Stimulated activated CD8-positive, alpha-beta memory T cell treated with anti-CD3 and anti-CD28 coated beads, Interleukin-4, amount 100 ng/mL, for 4 hours (primary cell): ENCODE measurements at places on chromosomes 11 and 22.

GRCh38 chr22:48736593-48737460 lies 1090.8 kb downstream of the BRD1 start:
- DNase-seq = no peak

- no peak for DNase-seq
Observed at GRCh38 chr11:86891036-86891435, 64.2 kb downstream of the FZD4 start.

DNA sequence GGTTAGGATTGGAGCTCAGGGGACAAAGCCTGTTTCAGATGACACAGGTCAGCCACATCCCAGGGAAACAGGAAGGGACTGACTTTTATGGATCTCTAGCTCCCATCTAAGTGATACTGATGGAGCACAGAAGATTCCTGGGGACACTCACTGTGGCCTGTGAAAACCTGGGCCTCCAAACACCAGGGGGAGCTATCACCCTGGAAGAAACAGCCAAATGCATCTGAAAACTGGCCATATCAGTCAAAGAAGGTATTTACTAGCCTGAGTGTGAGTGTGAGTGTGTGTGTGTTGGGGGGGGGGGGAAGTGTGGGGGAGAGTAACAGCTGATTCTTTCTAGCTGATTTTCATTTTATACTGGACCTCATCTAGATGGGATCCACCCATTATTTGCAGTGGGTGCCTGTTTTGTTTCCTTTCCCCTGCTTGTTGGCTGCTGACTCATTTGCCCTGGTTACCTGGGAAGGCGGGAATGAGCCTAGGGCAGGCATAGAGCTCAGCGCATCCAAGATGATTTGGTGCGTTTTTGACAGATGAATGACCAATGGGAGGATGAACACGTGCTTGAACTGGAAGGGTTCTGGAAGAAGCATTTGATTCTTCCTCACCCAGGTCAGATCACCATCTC lies 284.0 kb downstream of the KIRREL3 start:
- DNase-seq = no peak

GRCh38 chr11:128502726-128503125 lies 84.6 kb downstream of the ETS1 start:
- no peak for DNase-seq

- DNase-seq = no peak
Observed at GRCh38 chr11:47308050-47308823, 38.3 kb downstream of the MADD start.

DNA sequence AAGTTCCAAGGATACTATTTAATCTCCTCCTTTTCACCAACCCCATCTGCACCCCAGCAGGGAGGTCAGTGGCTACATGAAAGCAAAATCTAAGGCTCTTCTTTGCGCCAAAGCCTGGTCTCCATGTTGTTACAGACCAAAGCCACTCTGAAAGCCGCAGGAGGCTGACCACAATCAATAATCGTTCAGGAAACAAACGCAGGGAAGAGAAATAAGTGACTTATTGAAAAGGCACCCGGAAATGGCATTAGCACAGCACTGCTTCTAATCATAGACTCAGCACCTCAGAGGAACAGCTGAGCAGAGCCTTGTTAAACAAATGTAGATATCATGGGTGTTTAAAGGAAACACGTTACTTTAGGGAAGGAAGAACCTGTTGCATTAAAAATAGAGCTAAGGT lies 183.9 kb downstream of the KIRREL3 start:
- DNase-seq = no peak

GRCh38 chr11:86785576-86785975 lies 14.8 kb upstream of the PRSS23 start:
- no peak for DNase-seq

DNA sequence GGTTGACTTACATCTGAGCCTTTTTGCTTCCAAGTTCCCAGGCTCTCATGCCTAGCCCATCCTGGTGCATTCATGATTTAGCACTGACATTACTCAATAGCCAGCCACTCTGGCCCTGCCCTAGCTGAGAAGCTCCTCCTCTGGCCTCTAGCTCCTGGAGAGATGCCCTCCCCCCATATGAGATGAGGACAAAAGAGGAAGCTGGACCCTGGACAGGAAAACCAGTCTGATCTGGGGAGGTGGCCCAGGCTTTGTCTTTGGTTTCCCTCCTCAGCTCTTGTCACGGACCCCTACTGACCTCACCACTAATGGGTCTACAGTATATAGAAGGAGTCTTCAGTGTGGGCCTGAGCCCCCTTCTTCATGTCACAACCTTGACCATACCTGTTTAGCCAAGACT lies 3.0 kb downstream of the RHOG start:
- no peak for DNase-seq

GRCh38 chr11:111642542-111642941 lies 40.3 kb downstream of the SIK2 start:
- DNase-seq = no peak

GRCh38 chr11:20599221-20600019 lies at the start of gene SLC6A5:
Gene SLC6A5 (plus strand): TSS chr11:20599608. CDS start chr11:20599673, 65 bp downstream.
- no peak for DNase-seq

DNA sequence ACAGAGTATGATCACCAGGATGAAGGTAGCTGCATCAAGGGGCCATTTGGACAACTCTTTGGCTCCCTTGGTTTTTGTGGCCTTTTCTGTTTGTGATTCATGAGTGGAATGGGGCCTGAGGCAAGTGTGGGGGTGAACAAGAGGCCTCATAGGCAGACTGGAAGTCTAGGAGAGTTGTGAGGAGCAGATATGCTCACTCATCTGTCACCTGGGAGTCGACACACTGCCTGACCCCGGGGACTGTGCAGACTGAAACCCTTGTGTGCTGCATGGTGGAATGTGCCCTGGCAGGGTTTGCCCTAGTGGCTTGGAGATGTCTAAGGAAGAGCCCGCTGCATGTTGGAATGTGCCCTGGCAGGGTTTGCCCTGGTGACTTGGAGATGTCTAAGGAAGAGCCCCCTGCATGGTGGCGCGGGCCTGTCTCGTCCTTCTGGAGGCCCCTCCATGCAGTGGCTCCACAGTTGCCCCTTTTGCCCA lies 60.0 kb downstream of the MED15 start:
- no peak for DNase-seq

- DNase-seq = no peak
Observed at GRCh38 chr11:96162816-96163499, 180.0 kb downstream of the MAML2 start.

- no peak for DNase-seq
Observed at GRCh38 chr22:46809153-46809885, 46.9 kb downstream of the TBC1D22A start.

DNA sequence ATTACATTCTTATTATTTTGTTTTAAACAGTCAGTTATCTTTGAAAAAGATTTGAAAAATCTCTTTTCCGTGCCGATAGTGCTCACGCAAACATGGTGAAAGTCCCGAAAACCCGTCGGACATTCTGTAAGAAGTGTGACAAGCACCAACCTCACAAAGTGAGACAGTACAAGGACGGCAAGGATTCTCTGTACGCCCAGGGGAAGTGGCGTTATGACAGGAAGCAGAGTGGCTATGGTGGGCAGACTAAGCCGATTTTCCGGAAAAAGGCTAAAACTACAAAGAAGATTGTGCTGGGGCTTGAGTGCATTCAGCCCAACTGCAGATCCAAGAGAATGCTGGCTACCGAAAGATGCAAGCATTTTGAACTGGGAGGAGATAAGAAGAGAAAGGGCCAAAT lies 28.7 kb upstream of the CTSD start:
- no peak for DNase-seq

DNA sequence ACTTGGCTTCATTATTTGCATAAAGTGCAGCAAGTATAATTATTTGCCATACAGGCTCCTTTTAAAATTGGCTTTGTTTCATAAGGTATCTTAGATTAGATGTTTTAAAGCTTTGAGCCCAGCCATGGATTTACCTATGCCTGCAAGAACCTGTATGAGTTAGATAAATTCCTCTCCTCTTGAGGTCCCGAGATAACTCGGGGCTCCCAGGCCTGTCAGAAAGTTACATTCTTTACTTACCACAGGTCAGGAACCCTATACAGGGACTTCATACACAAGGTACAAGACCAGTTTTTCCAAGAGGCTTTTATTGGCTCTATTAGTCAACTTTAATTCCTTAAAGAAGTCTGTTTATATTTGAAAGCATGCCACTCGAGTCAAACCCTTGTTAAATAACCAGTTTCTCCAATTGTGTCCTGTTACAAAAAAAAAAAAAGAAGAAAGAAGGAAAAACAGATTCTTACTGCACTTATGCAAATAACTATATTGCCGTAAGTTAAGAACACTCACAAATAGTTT lies 2.3 kb upstream of the C1QTNF6 start:
- no peak for DNase-seq

GRCh38 chr11:118527109-118527508 lies at the start of gene TTC36:
Gene TTC36 (plus strand): TSS chr11:118527474. CDS start chr11:118527495, 21 bp downstream.
- no peak for DNase-seq

DNA sequence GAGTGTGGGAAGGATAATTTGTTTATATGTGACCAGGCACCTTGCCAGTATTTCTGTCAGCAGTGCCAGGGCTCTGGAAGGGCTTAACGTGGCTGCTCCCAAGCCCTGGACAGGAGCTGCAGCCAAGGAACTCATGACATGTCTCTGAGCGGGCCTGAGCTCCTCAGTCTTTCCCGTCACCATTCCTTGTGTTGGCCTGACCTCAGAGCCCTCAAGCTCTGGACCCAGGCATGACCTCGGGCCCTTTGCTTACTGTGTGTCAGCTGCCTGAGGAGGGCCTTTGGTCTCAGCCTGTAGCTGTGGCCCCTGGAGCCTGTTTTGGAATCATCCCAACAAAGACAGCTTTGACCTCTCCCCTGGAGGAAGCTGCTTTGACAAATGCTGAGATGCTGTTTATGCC lies 264.1 kb upstream of the PLET1 start:
- no peak for DNase-seq

- DNase-seq = peak; percentile 59
Observed at GRCh38 chr11:57792060-57792541, 30.5 kb downstream of the CTNND1 start.

GRCh38 chr11:100785148-100785983 lies 98.3 kb downstream of the ARHGAP42 start:
- no peak for DNase-seq

- no peak for DNase-seq
Observed at GRCh38 chr11:22626573-22627239, 1.1 kb upstream of the FANCF start.

DNA sequence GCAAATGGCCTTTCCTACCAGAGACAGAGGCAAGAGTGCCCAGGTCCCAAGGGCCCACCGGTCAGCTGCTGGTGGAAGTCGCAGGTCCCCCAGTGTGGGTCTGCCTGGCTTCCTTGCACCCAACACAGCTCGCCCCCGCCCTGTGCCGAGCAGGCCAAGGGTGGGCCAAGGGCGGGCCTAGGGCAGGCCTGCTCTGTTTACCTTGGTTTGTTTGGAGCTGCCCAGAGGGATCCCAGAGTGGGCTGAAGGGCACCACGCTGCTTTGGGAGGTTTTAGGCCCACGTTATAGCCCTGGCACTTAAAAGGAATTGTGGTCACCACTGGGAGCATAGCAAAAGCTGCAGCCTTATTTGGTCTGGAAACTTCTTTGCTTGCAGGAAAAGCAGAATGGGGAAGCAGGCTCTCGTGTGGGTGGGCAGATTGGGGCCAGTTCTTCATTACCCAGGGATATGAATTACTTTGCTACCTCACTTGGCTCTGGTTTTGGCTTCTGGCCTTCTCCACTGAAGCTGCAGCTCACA lies 38.0 kb downstream of the MRGPRD start:
- no peak for DNase-seq

DNA sequence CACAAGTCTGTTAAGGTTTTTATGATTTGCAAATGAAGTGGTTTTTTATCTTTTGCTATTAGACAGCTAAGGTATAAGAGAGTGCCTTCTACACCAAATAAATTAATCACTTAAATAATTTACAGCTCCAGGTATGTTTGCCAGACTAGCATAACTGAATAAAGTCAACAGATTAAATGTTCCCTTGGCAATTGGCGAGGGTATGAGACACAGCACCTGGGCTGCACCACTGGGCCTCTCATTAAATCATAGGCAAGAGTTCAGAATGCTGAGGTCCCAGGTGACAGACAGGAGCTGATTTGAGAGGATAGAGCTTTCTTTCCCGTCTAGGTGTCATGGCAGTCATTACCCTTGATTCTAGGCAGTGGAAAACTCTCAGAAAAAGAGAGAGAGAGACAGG lies 62.6 kb upstream of the WT1 start:
- no peak for DNase-seq

- no peak for DNase-seq
Observed at GRCh38 chr11:97201743-97202612, 812.2 kb downstream of the JRKL start.

GRCh38 chr22:36153501-36154422 lies 6.8 kb downstream of the APOL3 start:
- DNase-seq = no peak

DNA sequence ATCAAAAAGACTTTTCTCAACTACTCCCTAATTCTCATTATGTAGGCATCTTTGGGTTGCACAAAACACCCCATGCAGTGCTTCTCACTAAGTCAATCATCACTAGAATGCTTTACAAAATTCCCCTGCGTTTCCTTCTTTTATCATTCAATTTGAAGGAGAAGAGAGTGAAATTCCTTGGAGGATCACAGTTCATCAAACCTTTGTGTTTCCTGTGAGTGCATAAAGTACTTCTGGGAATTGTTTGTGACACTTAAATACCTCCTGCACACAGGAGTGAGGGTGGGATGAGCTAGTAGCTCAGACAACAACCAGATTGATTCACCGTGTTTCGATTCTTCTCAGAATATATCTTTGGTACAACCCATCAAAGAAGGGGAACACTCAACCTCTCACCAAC lies 3.7 kb upstream of the OR5AR1 start:
- DNase-seq = no peak

GRCh38 chr11:66561178-66561974 lies 7.0 kb downstream of the CTSF start:
- DNase-seq = no peak
